A549 (cell line): ENCODE measurements at places on chromosomes 16 and 17. TPM values are rescaled to one million over a fixed set of nuclear protein-coding genes. Genes with fewer than 3 reads are reported as not detected.

The RHBDF2 gene
- polyA plus RNA-seq = 42.9 to 50.2 TPM (median 46.0 TPM) in 3 replicates

DNA sequence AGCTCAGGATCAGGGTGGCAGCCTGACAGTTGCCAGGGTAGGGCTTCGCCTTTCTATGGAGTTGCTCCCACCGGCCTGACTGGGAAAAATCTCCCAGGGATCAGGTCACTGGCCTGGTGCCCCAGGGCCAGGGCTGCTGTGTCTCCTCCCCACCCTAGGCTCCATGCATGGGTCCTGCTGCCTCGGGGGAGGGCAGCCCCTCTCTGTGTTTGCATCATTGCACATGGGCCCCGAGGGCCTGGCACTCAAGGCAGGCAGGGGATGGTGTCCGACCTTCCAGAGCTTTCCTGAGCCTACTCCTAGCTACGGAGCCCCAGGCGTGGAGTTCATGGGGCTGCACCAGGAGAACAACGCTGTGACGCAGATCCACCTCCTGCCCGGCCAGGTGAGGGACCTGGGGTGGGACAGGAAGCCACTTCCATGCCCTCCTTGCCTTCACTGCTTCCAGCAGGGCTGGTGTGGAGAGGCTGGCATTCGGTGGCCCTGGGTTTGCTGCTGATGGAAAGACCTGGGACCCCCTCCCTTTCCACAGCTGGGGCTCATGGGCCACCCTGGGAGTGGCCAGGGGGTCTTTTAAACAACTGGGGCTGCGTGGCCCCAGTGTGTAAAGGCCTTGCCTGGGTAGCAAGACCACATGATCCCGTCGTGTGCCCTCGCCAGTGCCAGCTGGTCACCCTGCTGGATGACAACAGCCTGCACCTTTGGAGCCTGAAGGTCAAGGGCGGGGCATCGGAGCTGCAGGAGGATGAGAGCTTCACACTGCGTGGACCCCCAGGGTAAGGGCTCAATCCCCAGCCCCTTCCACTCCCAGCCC lies 29.5 kb upstream of the MYO15B start:
- no peak for DNase-seq

GRCh38 chr17:77829843-77830799 lies 128.4 kb upstream of the TNRC6C start:
- no peak for DNase-seq

GRCh38 chr16:87015021-87015420 lies 302.2 kb downstream of the C16orf95 start:
- no peak for DNase-seq

- DNase-seq = no peak
Observed at GRCh38 chr17:43588121-43588520, 42.0 kb upstream of the ETV4 start.

DNA sequence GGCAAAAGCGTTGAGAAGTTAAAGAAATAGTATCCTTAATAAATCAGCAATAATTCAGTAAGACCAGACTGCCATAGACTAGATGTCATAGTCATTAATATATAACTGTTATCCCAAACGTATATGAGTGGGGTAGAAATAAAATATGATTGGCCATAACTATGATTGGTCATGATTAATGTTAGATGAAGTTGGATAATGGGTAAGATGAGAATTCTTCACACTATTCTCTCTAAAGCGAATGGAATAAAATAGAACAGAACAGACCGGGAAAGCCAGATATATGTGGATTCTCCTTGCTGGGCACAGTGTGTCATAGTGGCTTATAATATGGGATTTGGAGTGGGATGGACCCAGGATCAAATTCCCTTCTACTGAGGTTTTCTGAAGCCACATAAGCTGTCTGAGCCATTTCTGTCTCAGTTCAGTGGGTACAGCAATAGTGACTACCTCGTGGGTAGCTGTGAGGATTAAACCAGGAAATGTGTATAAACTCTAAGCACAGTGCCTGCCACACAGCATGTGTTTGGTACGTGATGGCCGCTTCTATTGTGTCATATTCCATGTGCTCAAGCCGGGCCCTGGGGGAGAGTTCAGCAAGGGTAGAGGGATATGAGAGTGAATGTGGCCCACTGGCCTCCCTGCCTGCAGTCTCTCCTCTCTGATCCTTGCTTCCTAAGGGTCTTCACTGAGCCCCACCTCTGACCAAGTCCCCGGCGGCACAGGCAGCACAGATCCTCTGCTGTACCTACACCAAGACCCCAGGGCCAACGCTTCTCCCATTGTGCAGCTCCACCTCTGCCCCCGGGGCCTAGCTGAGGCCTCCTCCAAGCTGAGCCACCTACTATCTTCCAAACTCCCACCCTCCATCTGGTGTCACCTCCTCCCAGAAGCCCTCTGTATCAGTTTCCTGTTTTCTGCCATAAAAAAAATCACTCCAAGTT lies 3.7 kb downstream of the CETP start:
- DNase-seq = no peak

- no peak for DNase-seq
Observed at GRCh38 chr16:46756772-46757171, 8.6 kb upstream of the MYLK3 start.

GRCh38 chr16:57762365-57763040 lies 26.9 kb downstream of the KATNB1 start:
- DNase-seq = no peak

- DNase-seq = peak; percentile 22
Observed at GRCh38 chr16:11198828-11199227, 57.2 kb downstream of the SOCS1 start.

GRCh38 chr16:65698791-65699321 lies 577.0 kb upstream of the CDH11 start:
- no peak for DNase-seq

The TBCD gene
- 47.4 to 51.6 TPM (median 49.1 TPM) in 3 replicates for polyA plus RNA-seq

The HOXB6 gene
- 12.3 to 14.9 TPM (median 14.7 TPM) in 3 replicates for polyA plus RNA-seq

GRCh38 chr16:86018071-86018470 lies 119.1 kb downstream of the IRF8 start:
- no peak for DNase-seq

- no peak for DNase-seq
Observed at GRCh38 chr17:60630352-60630751, 30.4 kb downstream of the PPM1D start.

GRCh38 chr17:82675476-82676245 lies 22.8 kb downstream of the RAB40B start:
- no peak for DNase-seq
